ENCODE measurements at places on chromosomes 3 and 15.

- no peak for DNase-seq
Measured at GRCh38 chr3:172087602-172088580, 48.5 kb downstream of the FNDC3B start.

- DNase-seq = no peak
Measured at GRCh38 chr3:79477242-79477641, 290.6 kb downstream of the ROBO1 start.

GRCh38 chr3:181943285-181943684 is 231.6 kb downstream of the SOX2 start:
- no peak for DNase-seq

DNA sequence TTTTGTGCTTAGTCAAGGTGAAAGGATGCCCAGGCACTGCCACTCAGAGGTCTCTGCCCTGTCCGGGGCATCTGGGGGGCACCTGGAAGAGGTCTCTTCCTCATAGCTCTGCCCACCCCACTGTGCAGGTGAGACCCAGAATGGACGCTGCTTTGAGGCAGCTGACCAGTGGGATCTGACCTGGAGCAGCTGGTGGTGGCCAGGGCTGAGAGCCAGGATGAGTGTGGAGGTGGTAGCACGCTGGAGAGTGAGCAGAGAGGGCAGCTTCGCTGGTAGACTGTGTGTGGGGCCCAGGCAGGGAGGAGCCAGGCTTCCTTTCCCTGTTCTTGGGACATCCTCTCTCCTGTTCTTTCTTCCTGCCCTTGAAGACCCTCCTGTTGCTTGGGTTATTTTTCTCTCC is 32.2 kb upstream of the PLA2G4E start:
- no peak for DNase-seq

GRCh38 chr3:147410526-147411237 is 1.5 kb downstream of the ZIC1 start:
- DNase-seq = no peak

GRCh38 chr15:83208367-83208661 is 691 bp upstream of the HDGFL3 start:
- DNase-seq = no peak

DNA sequence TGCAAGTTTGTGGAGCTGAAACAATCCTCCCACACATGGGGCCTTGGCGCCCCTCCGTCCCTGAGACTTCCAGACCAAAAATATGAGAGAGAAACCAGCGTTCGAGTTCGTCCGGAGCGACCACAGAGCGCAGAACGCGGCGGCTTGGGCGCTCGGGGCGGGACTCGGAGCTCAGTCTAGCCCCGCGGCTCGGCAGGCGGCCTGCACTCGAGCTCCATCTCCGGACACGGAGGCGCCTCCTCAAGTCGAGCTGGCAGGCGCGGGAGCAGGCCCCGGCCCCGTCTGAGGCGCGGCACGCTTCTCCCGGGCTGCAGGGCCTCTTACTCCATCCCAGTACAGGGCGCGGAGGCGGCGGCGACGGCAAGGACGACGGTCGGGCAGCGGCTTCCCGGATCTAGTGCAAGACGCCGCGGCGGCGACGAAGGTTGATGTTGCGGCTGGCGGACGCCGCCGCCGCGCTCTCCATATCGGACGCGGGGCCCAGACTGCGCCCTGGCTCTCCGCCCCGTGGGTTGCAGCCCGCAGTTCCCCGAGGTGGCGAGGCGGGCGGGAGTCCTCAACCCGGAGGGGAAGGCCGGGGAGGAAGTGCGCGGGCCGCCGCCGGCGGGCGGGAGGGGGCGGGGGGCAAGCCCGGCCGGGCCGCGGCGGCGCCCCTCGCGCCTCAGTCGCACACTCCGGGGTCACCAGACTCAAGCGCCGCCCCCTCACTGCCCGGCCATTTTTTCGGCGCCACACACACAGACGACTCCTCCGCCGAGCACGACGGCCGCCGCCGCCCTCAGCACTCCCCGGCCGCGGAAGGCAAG is 674 bp downstream of the MSL2 start:
- no peak for DNase-seq

- no peak for DNase-seq
Measured at GRCh38 chr3:28308196-28308595, 40.3 kb upstream of the ZCWPW2 start.

DNA sequence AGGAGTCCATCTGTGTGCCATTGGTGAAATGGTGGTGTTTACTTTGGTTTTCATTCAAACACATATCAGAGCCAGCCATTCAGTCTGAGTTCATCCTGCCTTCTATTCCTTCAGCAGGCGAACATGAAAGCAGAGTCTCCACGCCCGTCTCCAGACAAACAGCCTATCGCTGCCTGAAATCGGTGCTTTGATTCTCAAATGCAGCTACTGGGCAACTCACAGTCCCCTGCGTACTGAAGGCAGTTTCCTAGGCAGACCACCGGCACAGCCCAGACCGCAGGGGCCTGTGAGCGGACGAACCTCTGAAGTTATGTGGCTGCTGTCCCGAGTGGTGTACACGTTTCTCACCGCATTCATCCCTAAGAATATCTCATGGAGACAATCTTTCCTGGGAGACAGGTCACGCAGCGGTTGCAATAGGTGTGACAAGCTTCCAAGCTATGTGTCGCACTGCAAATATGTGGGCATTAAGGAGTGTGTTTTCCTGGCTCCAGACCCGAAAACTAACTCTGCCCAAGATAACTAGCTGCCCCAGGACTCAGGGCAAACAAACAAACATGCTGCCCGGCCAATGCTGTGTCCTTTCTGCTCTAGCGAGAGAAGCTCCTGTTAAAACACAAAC is 16.9 kb upstream of the RYR3 start:
- no peak for DNase-seq
